ENCODE measurements at places on chromosomes 1 and 21.

DNA sequence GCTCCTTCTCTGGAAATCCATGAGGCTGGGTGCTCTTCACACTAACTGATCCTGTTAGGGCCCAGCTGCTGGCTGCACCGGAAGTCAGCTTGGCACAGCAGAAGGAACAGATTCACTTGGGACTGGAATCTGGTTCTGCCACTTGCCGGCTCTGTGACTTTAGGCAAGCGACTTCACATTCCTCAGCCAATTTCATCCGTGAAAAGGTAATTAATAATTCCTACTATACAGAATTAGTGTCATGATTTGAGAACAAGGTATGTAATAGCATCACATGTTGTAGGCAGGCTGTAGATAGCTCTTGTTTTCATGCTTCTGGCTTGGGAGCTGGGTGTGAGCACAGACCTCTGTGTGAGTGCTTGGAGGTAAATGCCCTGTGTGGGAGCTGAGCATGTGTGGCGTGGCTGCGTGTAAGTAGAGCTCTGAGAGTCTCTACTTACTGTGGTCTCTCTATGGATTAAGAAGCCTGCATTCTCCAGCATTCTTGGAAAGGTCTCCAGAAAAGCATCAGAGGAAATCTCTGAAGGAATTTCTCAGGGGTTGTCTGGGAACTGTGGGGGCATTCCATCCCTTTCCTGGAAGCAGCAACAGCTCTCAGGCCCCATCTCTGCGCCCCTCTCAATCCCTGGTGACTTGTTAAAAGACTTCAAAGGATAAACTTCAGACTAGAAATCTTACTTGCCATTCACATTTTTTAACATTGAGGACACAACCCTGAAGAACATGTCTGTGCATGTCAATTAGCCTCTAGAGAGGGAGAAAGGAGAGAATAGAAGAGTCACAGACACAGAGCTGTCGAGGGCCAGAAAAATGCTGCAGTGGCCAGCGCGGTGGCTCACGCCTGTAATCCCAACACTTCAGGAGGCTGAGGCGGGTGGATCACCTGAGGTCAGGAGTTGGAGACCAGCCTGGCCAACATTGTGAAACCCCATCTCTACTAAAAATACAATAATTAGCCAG is 47.7 kb upstream of the PPM1J start:
- DNase-seq, result no peak

- DNase-seq, result no peak
Measured at GRCh38 chr1:220564216-220564615, 36.3 kb downstream of the MARK1 start.

DNA sequence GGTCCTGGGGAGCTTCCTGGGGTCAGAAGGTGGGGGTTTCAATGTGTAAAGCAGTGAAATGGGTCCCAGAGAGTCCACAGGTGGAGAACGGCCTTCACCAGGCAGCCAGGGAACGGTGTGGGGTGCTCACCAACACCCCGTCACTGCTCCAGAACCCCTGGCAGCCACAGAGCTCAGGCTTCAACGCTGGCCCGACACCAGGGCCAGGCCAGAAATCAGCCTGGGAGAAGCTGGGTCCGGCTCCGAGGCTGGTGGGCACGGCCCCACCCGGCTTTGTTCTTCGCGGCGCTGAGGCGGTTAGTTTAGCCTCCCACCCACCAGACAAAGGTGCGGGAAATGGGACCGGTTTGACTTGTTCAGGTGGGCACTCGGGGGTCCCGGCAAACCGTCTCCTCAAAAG is 24.8 kb upstream of the C1orf159 start:
- DNase-seq, result no peak

- peak; percentile 54 for DNase-seq
Measured at GRCh38 chr1:26998429-26999300, 5.2 kb downstream of the TRNP1 start.

DNA sequence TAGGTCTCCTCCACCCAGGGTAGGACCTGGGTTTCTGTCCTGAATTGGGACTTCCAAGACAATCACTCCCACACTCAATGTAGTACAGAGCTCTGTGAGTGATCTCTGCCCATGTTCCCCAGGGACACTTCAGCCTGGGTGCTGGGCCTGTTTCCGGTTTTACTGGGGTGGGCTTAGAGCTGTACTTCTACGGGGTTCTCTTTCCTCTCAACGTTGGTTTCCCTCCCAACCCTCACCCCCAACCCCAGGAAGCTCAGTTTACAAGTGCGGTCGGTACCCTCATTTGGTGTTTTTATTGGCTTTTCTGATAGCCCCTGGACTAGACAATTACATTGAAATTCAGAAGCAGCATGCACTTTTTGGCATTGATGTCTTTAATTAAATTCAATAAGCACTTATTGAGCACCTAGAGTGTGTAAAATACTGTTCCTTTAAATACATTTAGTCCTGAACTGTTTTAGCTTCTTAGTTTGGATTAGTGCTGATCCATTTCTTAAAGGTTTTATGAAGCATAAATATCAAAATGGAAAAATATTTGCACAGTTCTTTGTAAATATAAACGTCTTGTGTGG is 542 bp upstream of the XPR1 start:
- DNase-seq, result no peak

- DNase-seq, result no peak
Measured at GRCh38 chr1:154998201-154998780, 4.3 kb upstream of the ZBTB7B start.

DNA sequence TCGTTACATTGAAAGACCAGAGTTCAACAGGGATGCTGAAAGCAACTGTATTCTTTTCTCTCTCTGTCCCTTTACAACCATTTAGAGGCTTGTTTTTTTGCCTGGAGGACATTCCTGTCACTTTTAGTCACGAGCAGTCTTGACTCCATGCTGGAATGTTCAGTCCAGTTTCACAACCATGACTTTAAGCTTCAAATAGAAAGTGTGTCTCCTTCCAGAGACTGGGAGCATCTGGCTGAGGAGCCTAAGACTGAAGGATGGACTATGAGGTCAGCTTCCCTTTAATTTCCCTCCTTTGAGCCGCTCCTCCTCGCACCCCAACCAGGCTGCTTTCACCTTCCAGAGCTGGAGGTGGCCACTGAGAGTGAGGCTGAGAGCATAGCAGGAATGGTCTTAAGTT is 10.5 kb upstream of the RYR2 start:
- no peak for DNase-seq

- DNase-seq, result no peak
Measured at GRCh38 chr1:43270421-43271095, 775 bp downstream of the TMEM125 start.

DNA sequence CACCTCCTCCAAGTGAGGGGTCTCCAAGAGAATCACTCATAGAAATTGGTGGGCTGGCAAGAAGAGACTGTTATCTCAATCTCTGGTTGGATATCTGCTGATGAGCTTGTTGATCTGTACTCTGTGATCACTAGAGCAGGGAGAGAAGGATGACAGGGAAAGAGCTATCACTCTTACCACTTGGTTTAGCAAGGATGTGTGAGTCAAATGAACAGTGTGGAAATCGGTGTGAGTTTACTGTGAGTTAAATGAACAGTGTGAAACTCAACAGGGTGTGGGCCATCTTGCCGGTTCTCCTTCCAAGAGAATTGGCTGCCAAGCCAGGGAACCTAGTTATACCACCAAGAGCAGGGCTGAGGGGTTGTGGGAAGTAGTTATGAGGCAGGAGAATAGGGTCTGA is 33.3 kb upstream of the CD1D start:
- peak; percentile 4 for DNase-seq

DNA sequence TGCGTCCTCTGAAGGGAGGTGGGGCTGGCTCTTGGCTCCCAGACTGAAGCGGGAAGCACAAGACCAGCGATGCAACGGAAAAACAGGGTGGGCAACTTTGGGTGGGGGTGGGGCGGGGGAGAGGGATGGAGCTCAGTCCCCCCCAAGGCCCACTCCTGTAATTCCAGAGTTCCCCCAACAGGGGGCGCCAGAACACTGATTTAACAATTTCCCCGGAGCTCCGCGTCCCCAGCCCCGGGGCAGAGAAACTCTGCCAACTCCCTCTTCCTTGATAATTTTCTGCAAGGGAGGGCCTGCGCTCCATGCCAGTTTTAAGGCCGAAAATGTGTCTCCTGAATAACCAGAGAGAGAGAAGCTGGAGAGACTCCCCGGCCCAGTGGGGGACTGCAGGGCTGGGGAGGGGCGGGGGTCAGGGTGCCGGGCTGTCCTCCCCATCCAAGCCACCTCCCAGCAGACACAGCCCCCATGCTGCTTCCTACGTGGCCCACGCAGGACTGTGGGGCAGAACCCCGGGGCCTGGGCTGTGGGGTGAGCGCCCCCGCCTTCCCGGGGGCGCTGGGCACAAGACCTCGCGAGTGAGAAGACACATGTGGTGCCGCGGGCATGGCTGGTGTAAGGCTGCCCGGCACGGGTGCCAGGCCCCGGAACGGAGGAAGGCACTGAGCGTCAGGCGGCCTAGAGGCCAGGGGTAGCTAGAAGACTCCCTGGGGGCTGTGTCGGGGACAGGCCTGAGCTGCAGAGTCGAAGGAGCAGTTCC is 51.4 kb downstream of the KIF21B start:
- DNase-seq, result no peak

- no peak for DNase-seq
Measured at GRCh38 chr1:47692196-47692595, 254.4 kb downstream of the FOXD2 start.

DNA sequence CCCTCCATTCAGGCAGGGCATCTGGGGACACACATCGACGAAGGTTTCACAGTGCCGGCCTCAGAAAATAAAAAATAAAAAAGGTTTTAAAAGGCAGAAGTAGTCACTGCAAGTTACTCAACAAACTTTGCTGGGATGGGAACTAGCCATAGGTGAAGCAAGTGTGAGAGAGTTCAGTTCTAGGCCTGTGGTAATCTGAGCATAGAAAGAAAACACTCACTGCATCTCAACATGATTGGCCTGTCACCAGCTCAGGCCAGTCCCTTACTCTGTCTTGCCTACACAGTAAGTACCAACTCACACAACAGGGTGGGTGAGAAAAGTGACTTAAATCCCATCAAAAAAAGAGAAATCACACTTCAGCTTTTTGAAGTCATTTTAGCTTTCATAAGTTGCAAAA is 30.2 kb upstream of the ADAM30 start:
- DNase-seq, result no peak

GRCh38 chr1:198352975-198353695 is 187.3 kb downstream of the ATP6V1G3 start:
- DNase-seq, result no peak

DNA sequence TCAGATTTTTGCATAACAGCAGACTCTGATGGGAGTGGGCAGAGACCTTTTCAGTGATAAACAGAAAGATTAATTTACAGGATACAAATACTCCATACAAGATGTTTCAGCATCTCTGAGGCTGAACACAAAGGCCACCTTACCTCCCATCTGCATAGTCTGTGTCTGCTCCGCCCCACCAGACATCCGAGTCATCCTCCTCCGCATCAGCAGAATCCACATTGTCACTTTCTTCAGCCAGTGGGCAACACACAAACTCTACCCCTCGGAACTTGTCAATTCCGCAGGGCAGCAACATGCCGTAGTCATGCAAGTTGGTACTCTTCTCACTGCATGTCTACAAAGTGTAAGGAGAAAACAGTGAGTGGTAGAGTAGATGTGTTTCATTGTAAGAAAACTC is 119.7 kb downstream of the APP start:
- no peak for DNase-seq

All from HCEC 1CT (cell line).